Aorta (tissue), 5 donors: ENCODE measurements at places on chromosomes 12 and 14. TPM values are rescaled to one million over a fixed set of nuclear protein-coding genes. Genes with fewer than 3 reads are reported as not detected.
A peak's percentile ranks its signal among the peaks of the same experiment; 100 is the strongest.

DNA sequence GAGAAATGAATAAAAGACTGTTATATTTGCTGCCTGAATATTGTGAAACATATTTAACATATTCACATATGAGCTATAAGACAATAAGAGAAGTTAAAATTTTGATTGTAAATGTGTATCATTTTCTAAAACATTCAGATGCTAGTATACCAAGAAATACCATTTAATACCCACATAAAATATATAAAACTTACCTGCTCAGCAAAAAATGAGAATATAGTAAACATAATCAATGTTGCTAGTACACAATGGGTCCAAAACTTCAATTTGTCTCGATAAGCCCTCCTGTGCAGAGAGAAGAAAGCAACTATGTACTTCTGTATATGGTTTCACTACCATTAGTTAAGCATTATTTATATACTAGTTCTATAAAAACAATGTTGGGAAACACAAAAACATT is 9.6 kb upstream of the SYCP3 start:
- DNase-seq: no peak
- H3K36me3 ChIP-seq: peaks cover 4% of the 10 kb centered on the region
- H3K4me1 ChIP-seq: no peaks in the 10 kb centered on the region
- H3K27me3 ChIP-seq: no peaks in the 10 kb centered on the region
- no peak overlapping the region for H3K27ac ChIP-seq

GRCh38 chr14:90398315-90398839 is 1.5 kb downstream of the CALM1 start:
- peak overlapping the region; percentile 20 for H3K27ac ChIP-seq
- H3K36me3 ChIP-seq: peaks cover 7% of the 10 kb centered on the region
- peak overlapping the region; percentile 99 for H3K4me3 ChIP-seq
- H3K27me3 ChIP-seq: peaks cover 2% of the 10 kb centered on the region
- DNase-seq: no peak
- no peaks in the 10 kb centered on the region for H3K4me1 ChIP-seq

The KRT77 gene
- not detected for total RNA-seq

The CEP290 gene
- total RNA-seq: 11.2 TPM

- no peak overlapping the region for H3K4me3 ChIP-seq
- no peaks in the 10 kb centered on the region for H3K4me1 ChIP-seq
- no peaks in the 10 kb centered on the region for H3K36me3 ChIP-seq
- no peak overlapping the region for H3K27ac ChIP-seq
These were observed 1317.4 kb upstream of the TMEM132C start for GRCh38 chr12:126949558-126949957.

The CLEC4D gene
- total RNA-seq: 1.4 TPM

The ANG gene
- 22.1 TPM for total RNA-seq

- no peaks in the 10 kb centered on the region for H3K27me3 ChIP-seq
- H3K4me1 ChIP-seq: no peaks in the 10 kb centered on the region
- H3K27ac ChIP-seq: no peak overlapping the region
- DNase-seq: no peak
- no peak overlapping the region for H3K4me3 ChIP-seq
- no peaks in the 10 kb centered on the region for H3K36me3 ChIP-seq
These were observed 293.6 kb upstream of the RGS6 start for GRCh38 chr14:71638523-71639196.

DNA sequence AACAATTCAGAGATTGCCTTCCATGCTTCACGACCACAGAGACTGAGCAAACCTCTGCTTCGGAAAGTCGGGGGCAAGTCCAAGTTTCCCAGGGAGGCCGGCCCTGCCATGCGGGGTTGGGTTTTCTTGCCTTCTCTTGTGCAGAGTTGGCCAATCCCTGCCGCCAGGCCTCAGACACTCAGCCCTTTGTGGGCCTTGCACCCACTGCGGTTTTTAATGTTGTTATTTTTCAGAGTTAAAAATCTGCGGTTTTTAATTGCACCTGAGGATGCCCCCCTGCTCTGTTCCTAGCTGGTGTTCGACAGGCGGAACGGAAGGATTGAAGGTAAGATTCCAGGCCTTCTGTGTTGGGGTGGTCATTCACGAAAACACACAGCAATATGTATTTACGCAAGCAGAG is 108.7 kb downstream of the CALM1 start:
- H3K27me3 ChIP-seq: no peaks in the 10 kb centered on the region
- no peak overlapping the region for H3K27ac ChIP-seq
- no peaks in the 10 kb centered on the region for H3K4me1 ChIP-seq
- DNase-seq: no peak
- H3K36me3 ChIP-seq: no peaks in the 10 kb centered on the region

GRCh38 chr14:89617481-89618329 is 200.7 kb upstream of the FOXN3 start:
- H3K36me3 ChIP-seq: no peaks in the 10 kb centered on the region
- peak overlapping the region; percentile 90 for H3K4me3 ChIP-seq
- peaks cover 2% of the 10 kb centered on the region for H3K4me1 ChIP-seq
- no peak for DNase-seq
- H3K27me3 ChIP-seq: no peaks in the 10 kb centered on the region

DNA sequence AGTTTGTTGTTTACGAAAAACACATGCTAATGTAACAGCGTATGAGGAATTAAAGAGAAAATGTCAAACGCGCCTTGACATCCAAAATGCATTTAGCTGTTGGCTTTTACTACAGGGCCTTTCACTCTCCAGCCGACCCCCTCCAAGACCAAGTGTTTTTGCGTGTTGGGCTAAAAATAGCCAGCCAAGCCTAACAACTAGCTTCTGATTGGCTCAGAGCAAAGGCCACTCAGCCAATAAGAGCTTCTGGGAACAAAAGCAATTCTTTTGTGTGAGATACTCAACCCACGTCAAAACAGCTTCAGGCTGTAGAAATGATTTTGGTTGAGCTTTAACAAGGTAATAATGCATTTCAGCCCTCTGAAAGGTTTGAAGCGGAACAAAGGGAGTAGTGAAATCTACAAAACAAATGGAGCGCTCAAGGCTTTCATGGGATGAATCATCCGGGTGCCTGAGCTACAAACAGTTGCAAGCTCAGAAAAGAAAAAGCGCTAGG is 198.7 kb upstream of the DCN start:
- no peak for DNase-seq
- H3K4me1 ChIP-seq: no peaks in the 10 kb centered on the region

- H3K4me1 ChIP-seq: no peaks in the 10 kb centered on the region
- H3K36me3 ChIP-seq: no peaks in the 10 kb centered on the region
- no peaks in the 10 kb centered on the region for H3K27me3 ChIP-seq
- peak overlapping the region; percentile 55 for H3K27ac ChIP-seq
These were observed 24.1 kb upstream of the ATP2A2 start for GRCh38 chr12:110256780-110257431.

DNA sequence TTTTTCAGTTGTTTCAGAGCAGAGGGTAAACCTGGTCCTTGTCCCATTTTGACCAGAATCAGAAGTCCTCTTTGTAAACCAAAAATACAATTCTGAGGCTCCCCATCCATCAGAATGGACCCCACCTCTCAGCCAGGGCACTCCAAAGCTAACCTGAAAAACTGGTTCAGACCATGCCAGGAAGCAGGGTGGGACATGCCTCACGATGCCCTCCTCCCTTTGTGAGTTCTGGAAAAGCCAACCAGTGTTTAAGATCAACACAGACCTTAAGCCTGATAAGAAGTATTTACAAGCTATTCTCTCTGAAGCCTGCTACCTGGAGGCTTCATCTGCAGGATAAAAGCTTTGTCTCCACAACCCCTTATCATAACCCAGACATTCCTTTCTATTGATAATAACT is 35.4 kb downstream of the TNFAIP2 start:
- H3K4me1 ChIP-seq: no peaks in the 10 kb centered on the region
- H3K27ac ChIP-seq: no peak overlapping the region
- no peak overlapping the region for H3K4me3 ChIP-seq
- H3K36me3 ChIP-seq: no peaks in the 10 kb centered on the region

- H3K4me1 ChIP-seq: no peaks in the 10 kb centered on the region
- no peak for DNase-seq
- no peaks in the 10 kb centered on the region for H3K36me3 ChIP-seq
- H3K4me3 ChIP-seq: no peak overlapping the region
- no peak overlapping the region for H3K27ac ChIP-seq
These were observed 161.7 kb upstream of the HMGA2 start for GRCh38 chr12:65662590-65662989.

GRCh38 chr12:32139064-32139421 is 32.4 kb downstream of the BICD1 start:
- no peak overlapping the region for H3K27ac ChIP-seq
- H3K27me3 ChIP-seq: no peaks in the 10 kb centered on the region
- DNase-seq: no peak

GRCh38 chr14:100433428-100433814 is 110.3 kb downstream of the SLC25A47 start:
- no peak overlapping the region for H3K27ac ChIP-seq
- no peak for DNase-seq
- H3K4me1 ChIP-seq: no peaks in the 10 kb centered on the region
- H3K36me3 ChIP-seq: no peaks in the 10 kb centered on the region
- H3K4me3 ChIP-seq: no peak overlapping the region

DNA sequence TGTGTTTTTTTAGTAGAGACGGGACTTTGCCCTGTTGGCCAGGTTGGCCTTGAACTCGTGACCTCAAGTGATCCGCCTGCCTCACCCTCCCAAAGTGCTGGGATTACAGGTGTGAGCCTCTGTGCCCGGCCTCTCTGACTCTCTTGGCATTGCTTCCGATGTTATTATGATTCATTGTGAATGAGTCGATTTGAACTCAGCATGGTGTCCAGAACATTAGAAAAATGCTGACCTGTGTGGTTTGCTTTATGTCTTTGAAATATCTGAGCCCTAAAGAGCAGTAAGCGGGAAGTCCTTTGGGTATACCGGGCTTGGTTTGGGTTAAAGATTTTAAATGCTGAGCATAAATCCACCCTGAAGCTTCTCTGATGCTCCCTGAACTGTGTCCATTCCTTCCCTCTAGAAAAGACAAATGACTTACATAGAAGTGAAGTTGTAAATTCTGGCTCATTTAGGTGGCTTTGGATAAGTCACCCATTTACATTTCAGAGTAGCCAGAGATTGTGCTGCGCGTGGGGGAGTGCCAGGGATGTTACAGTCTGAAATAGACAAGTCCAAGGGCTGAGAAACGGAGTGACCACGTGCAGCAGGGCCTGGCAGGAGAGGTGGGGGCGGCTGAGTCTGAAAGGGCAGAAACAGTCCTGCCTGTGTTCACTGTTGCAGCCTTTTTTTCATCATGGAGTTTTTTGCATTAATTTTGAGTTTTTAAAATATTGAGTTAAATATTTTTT is 39.6 kb downstream of the SLC15A4 start:
- no peak overlapping the region for H3K4me3 ChIP-seq
- no peaks in the 10 kb centered on the region for H3K27me3 ChIP-seq
- no peaks in the 10 kb centered on the region for H3K4me1 ChIP-seq
- no peaks in the 10 kb centered on the region for H3K36me3 ChIP-seq

GRCh38 chr14:64294672-64295413 is 672 bp upstream of the ESR2 start:
- H3K36me3 ChIP-seq: no peaks in the 10 kb centered on the region
- no peaks in the 10 kb centered on the region for H3K4me1 ChIP-seq
- H3K4me3 ChIP-seq: no peak overlapping the region

The IL22 gene
- not detected for total RNA-seq

- H3K4me3 ChIP-seq: no peak overlapping the region
- H3K27ac ChIP-seq: no peak overlapping the region
- no peak for DNase-seq
These were observed 206.5 kb upstream of the EEA1 start for GRCh38 chr12:93135286-93136239.

The GALNT8 gene
- total RNA-seq: 4.7 TPM

GRCh38 chr12:43210485-43211192 is 341.4 kb downstream of the ADAMTS20 start:
- no peak overlapping the region for H3K4me3 ChIP-seq
- H3K27me3 ChIP-seq: peaks cover 1% of the 10 kb centered on the region
- H3K27ac ChIP-seq: no peak overlapping the region
- no peaks in the 10 kb centered on the region for H3K4me1 ChIP-seq

- H3K4me1 ChIP-seq: no peaks in the 10 kb centered on the region
- no peak overlapping the region for H3K27ac ChIP-seq
- DNase-seq: no peak
- H3K36me3 ChIP-seq: no peaks in the 10 kb centered on the region
These were observed 8.2 kb downstream of the LUM start for GRCh38 chr12:91103101-91103500.

DNA sequence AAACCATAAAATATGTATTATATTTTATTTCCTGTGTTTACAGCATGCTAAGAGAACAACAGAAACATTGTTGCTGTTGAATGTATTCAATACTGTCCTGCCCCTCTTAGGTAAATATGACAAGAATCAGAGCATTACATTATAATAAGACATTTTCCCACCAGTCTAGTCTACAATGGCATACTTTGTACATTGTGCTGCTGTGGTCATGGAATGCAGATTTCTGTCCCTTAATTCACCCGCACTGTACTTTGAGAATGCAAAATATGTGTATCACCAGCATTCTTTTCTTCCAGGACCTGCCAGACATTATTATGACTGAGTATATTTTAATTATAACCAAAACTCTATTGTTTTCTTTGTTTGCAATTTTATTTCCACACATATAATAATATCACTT is 16.5 kb upstream of the OR10AD1 start:
- no peak for DNase-seq
- H3K36me3 ChIP-seq: no peaks in the 10 kb centered on the region
- no peaks in the 10 kb centered on the region for H3K4me1 ChIP-seq
- H3K27ac ChIP-seq: no peak overlapping the region
- H3K4me3 ChIP-seq: no peak overlapping the region
- no peaks in the 10 kb centered on the region for H3K27me3 ChIP-seq
